NCI-H1105 treated with DMSO at 0.1 percent for 48 hours (cell line): ENCODE measurements at places on chromosomes 5 and 9.
A peak's percentile ranks its signal among the peaks of the same experiment; 100 is the strongest.

DNA sequence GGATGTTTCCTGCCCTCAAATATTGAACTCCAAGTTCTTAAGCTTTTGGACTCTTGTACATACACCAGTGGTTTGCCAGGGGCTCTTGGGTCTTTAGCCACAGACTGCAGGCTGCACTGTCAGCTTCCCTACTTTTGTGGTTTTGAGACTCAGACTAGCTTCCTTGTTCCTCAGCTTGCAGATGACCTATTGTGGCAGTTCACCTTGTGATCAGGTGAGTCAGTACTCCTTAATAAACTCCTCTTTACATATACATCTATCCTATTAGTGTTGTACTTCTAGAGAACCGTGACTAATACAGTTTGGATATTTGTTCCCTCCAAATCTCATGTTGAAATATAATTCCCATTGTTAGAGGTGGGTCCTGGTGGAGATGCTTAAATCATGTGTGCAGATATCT is 681.9 kb upstream of the ARRDC3 start:
- no peak for DNase-seq

- no peak for DNase-seq
Observed at GRCh38 chr5:146290318-146290717, 48.3 kb upstream of the POU4F3 start.

DNA sequence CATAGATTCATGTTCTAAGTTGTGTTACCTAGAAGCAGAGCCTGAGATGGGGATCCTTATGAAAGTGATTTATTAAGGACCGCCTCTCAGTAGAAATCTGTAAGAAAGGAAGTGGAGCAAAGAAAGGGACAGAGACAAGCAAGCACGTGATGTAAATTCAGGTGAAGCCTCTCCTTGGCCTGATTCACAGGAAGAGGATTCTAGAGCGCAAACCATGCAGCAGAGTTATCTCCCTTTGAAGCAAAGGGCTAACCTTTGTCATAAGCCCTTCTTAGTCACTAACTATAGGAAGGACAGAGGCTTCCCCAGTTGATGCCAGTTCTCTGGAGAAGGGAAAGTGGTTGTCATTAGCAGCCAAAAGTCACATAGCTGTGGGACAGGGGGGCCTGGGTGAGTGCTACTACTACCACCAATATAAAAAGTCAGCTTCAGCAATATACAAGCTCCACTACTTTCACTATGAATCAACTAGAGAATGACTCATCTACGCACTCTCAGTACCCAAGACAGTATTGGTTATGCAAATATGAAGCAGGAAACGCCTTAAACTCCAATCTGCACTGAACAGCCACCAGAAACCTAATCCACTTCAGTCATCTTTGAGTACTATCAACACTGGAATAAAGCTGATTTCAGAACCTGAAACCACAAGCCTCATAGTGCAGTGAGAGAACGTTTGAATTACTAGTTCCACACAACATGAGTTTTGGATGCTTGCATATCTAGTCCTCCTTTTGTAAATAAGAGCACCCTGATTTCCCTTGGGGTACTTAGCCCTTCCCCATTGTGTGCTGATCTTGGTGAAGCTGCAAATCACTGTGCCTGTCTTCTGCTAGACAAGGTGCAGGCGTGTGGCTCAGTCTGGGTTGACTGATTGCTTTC is 162.7 kb downstream of the ZNF608 start:
- DNase-seq, result no peak

GRCh38 chr9:130994135-130995085 is 14.6 kb upstream of the LAMC3 start:
- DNase-seq, result no peak

DNA sequence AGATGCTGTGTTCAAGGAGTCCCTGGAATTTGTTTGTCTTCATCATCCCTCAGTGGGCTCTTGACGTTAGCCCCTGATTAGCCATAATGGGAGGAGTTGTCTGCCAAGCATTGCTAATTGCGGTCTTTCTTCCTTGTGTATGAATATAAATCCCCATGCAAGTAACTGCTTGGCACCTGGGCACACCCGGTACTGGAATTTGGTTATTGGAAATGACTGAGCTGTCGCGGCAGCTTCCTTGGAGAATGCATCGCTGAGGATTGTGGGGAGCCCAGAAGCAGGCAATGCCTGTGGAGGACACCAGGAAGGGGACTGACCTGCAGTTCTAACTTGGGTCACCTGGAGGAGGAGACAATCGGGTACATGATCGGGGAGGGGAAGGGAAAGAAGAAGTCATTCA is 53.3 kb upstream of the CTSL start:
- no peak for DNase-seq

DNA sequence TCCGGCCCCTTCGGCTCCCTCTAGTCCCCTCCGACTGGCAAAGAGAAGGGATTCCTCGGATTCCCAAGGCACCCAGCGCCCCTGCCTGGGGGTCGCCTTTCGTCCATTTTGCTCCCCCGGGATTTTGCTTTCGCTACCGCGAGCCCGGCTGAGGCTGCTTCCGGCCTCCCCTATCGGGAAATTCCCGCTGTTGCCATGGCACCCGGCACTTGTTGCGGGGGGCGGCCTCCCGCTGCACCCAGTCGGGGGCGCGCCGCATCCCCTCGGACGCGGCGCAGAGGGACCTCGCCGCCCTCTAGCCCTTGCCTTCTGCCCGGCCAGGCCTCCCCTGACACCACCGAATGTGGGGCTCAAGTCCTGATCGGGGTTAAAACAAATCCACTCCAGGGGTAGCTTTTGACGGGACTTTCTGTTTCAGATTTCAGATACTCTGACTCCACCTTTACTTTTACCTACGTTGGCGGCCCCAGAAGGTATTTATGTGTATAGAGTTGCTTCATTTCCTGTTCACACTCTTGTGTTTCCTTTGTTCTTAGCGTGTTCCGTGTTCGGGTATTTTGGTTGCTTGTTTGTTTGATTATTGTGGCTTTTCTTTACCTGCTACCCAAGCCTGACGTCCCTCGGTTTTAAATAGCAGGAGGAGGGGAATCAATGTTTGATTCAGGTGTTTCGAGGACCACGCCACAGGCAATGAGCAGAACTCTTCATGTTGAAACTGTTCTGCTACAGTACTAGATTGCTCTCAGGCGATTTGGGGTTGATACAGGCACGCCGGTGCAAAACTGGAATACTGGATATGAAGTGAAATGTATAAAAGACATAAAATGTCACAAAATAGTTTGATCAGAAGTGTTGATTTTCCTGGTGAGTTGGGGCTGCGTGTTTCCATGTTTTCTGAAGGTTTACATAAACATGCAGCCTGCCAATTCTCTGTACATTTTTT is 1.5 kb downstream of the PARP8 start:
- DNase-seq, result peak; percentile 64

DNA sequence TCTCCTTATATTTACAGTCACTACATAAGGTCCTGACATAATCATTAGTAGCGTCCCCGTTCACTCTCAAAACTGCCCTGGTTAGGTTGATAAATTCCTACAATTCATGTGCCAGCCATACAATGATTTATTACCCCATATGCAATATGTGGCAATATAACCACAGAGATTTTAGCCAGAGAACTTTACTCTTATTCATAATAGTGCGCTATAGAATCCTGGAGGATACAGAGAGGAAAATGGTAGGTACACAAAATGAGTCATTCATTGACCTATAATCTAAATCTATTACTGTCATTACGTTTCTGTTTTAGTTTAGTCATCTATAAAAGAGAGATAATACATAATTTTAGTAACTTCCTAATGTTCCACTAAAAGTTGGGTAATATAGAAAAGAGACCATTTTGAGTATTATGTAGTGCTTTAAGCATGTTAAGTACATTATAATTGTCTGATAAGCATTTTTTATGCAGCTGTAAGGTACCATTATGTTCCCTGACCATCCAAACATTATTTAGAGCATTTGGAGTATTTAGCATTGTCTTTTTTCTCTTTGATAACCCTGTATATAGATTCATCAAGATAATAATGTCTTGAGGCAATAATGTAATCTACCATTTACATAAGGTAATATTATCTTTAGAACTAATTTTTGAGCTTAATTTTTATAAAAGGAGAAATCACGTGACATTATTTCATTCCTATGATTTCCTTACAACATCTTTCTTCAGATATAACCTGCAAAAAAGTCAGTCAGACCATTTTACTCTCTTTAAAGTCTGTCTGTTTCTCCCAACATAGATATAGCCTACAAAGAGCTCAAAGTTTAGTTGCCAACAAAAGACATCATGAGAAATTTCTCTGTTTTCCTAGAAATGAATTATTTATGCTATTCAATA is 655.5 kb upstream of the ZNF608 start:
- DNase-seq, result no peak

GRCh38 chr5:152542741-152543140 is 137.7 kb upstream of the NMUR2 start:
- DNase-seq, result no peak

- no peak for DNase-seq
Observed at GRCh38 chr5:37786862-37787519, 52.9 kb downstream of the GDNF start.

DNA sequence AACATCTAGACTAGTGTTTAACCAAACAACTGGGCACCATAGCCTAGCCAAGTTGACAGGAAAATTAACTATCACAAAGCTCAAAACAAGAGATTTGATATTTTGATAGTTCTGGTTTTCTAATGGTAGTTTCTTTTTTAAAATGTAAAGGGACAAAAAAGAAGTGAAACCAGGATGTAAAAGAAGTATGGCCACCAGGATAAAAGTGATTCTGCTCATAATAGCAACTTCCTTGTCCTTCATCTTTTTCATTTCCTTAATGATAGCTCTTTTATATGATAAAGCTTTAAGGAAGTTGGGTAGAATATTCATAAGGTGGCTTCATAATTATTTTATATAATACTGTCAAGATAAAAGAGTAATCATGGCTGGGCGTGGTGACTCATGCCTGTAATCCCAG is 139.1 kb downstream of the BASP1 start:
- DNase-seq, result no peak

GRCh38 chr5:74199005-74199404 is 441.5 kb downstream of the ENC1 start:
- no peak for DNase-seq

DNA sequence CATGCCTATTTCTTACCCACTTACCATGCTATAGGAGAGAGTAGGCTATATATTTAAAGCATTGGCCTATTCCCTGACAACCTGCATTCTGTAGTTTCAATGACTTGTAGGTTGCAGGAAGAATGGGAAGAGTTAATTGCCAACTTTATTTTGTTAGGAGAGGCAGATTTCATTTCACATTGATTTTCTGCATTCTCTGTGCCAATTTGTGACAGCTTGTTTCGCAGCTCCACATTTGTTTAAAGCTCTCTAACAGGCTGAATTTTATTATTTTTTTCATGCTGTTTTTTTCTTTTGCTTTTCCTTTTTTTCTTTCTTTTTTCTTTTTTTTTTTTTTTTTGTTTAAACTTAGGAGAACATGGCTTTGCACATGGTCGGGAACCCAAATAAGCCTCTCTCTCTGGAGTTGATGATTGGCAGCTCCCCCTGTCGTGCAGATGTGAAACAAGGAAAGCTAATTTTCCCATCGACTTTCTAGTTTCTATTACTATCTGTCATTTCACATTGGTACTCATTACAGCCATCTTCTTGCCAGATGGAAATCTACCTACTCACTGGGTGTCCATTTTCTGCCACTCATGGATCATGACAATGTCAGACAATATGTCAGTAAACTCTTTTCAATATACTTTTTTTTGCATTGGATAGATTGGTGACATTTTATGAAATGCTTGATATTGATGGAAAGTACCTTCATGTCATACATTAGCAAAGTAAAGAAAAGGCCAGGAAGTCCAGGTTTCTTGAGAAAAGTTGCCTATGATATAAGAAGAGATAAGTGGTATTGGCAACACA is 223.2 kb downstream of the KCTD16 start:
- no peak for DNase-seq

- DNase-seq, result no peak
Observed at GRCh38 chr9:15077946-15078729, 167.9 kb upstream of the FREM1 start.

DNA sequence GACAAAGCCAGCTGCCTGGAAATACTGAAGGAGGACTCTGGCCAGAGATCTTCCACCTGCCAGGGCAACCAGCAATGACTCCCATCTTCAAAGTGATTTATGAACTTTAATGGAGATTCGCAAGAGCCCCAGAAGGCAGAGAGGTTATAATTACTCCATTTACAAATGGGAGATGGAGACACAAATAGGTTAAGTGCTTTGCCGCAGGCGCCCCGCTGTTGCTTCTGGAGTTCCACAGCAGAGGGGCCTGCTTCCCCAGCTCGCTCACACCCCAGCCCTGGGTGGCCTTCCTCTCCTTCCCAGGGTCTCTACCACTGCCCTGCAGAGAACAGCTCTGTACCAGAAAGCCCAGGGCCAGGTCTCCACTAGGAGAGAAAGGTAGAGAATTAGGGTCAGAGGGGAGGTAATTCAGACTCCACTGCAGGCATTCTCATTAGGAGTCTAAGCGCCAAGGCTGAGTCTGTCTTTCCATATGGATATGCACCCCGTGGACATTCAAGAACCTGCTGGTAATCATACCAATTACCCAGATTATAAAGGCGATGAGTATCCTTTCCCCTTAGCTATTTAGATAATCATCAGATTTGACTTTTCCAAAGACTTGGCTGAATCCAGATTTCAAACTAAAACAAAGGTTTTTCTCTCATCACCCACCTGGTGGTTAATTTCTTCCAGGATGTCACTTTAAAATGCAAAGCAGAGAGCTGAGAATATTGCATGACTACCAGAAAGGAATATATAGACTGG is 157.6 kb upstream of the TUT7 start:
- peak; percentile 79 for DNase-seq

DNA sequence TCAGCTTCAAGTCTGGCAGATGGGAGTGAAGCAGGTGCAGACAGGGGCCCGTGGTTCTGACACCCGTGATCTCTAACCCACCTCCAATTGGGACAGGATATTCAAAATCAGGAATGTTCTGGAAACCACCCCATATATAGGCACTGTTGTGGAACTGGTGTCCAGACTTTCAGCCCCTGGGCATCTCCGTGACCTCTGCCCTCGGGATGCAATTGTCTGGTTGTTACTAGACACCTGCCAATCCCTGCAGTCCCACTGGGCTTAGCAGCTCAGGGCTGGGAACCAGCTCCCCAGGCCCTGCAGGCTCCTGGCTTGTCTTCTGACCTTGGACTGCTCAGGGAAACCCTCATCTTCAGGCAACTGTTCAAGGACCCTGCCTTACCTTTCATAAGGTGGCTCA is 38.8 kb downstream of the NTNG2 start:
- no peak for DNase-seq

GRCh38 chr9:135816651-135816970 is 90.7 kb downstream of the CAMSAP1 start:
- DNase-seq, result no peak

DNA sequence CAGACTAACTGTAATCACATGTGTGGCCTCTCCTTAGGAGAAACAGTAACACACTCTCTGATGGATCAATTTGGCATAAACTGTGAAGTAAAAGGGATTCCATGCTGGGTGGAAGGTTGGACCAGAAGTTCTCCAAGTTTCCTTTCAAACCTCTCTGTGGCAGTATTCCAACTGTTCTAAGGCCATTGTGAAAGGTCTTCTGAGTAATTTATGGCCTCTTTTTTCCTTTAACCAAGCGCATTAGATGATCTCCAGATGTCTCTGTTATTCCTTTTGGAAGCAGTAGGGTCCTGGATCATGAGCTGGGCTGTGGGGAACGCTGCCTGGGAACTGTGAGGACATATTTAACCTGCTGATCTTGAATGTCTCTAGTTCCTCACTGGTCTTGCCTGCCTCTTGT is 80.6 kb upstream of the IL6ST start:
- DNase-seq, result no peak
